ENCODE measurements at places on chromosomes 13 and 19.

GRCh38 chr19:45496349-45496953, 396 bp downstream of the RTN2 start:
- DNase-seq = peak; percentile 56

DNA sequence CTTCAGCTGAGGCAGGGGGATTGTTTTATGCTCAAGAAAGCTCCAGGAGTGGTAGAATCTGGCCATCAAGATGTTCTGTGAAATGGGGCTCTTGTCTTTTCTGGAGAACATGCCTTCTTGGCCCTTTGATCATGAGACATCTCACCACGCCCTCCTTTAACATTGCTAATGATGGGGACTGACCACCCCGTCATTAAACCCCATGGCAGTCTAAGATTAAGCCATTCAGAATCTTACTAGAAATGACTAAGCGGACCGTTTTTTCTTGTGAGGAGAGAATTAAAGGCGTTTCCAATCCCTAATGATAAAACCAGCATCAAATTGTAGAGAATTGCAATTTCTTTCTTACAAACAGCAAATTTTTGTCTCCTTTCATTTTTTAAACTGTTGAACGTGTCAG, 89.4 kb downstream of the COL4A2 start:
- DNase-seq = no peak

DNA sequence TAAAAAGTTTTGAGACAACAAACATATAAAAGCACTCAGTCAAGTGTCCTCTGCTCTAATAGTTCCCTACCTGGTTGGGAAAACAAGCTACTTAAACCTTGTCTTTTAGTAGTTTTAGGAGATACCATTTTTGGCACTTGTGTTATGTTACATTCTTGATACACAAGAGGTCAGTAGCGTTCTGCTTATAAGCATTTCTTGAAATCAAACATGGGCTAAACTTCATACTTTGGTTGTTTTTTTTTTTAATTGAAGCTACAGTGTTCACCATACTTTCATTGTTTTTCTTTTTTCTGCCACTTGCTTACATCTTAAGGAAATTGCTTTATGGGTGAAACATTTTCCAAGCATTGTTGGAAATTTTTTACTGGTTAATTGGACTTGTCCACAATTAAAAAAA, 12.9 kb downstream of the NHLRC3 start:
- peak; percentile 9 for DNase-seq

GRCh38 chr13:75312884-75313520, 169.0 kb downstream of the TBC1D4 start:
- no peak for DNase-seq

- peak; percentile 4 for DNase-seq
Observed at GRCh38 chr13:101013245-101013644, 338.6 kb upstream of the TMTC4 start.

- DNase-seq = no peak
Observed at GRCh38 chr19:718991-719512, 10.3 kb downstream of the PALM start.

DNA sequence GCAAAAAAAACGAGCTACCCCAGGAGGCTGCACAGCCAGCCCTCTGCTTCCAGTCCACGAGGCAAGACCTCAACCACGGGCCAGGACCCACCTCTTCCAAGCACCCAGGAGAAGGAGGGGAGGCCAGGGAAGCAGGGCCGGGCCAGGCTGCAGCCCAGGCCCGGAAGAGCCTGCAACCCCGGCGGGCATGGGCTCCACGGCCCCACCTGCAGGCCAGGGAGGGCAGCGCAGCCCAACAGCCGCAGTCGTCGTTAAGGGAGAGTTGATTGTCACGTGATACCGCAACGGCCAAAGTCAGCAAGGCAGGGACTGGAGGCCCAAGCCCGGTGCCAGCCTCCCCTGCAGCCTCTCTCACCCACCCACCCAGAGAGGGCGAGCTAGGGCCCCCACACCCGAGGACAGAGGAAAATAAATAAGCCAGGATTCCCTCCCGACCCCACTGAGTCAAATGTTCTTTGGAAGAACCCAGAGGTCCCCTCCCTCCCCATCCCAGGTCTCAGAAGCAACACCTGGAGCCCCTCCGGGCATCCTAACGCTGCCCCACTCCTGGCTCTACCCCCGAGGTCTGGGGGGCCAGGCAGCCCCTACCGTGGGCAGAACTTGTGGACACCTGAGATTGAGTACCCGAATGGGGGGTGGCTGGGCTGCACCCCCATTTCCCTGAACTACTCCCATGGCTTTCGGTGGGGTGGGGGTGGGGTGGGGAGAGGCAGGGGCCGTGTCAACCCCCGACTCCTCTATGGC, 5.2 kb upstream of the REXO1 start:
- peak; percentile 63 for DNase-seq

DNA sequence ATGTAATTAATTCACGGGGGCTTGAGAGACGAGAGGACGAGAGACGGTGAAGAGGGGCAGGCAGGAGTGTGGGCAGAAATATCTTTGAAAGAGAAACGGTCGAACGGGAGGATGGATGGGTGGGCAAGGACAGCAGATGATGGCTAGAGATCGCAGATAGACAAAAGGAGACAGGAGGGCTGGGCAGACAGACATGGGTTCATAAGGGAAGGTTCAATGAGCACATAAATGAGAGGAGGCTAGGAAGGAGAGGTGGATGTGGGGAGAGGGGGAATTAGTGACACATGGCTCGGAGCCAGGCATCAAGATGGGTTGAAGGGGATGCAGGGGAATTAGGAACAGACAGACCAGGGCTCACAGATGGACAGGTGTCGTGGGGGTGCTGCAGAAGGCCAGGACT, 1.1 kb downstream of the SYT3 start:
- no peak for DNase-seq

All from Caki2 (cell line).